ENCODE measurements at places on chromosomes 2 and 18. TPM values are rescaled to one million over a fixed set of nuclear protein-coding genes. Genes with fewer than 3 reads are reported as not detected.

The AQP12B gene
- not detected for polyA plus RNA-seq

The ACKR3 gene
- 3.8 TPM for polyA plus RNA-seq

The C1GALT1C1L gene
- polyA plus RNA-seq: 0.68 TPM

The LRRC30 gene
- not detected for polyA plus RNA-seq

The TMEM17 gene
- 4.1 TPM for polyA plus RNA-seq

The LOXHD1 gene
- polyA plus RNA-seq: 0.19 TPM

The SMAD4 gene
- 16.8 TPM for polyA plus RNA-seq

The MROH2A gene
- 1.6 TPM for polyA plus RNA-seq

The TCF7L1 gene
- 1.9 TPM for polyA plus RNA-seq

The RESP18 gene
- 0.16 TPM for polyA plus RNA-seq

The HOXD13 gene
- polyA plus RNA-seq: not detected

The KLHL41 gene
- 1.6 TPM for polyA plus RNA-seq

The CHN1 gene
- 7.5 TPM for polyA plus RNA-seq

The GALR1 gene
- 0.01 TPM for polyA plus RNA-seq

The CXCR4 gene
- 11.6 TPM for polyA plus RNA-seq

The FAHD2B gene
- polyA plus RNA-seq: 1.9 TPM

DNA sequence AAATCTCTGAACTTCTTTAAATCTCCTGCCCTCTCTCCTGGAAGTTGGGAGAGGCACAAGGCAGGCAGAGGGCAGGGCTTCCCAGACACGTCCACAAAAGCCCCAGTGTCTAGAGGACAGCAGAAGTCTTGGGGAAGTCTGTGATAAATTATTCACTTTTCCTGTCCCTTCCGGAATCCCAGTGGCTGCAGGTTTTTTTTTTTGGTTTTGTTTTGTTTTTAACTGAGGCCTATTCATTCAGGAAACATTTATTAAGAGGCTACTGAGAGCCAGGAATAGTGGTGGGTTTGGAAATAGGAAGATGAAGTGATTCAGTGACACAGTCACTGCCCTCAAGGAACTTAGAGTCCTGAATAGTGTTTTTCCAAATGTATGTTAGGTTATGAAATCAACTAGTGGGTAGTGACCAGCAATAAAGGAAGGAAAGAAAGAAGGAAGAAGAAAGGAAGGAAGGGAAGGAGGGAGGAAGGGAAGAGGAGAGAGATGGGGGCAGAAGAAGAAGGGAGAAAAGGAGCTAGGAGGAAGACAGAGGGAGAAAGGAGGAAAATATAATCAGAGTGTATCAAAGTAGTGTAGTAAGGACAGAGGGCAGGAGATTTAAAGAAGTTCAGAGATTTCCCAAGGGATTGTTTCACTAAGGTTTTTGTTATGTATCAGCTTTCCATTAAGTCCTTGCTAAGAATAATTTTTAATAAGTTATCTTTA is 98.9 kb upstream of the ZFP36L2 start:
- DNase-seq: no peak

DNA sequence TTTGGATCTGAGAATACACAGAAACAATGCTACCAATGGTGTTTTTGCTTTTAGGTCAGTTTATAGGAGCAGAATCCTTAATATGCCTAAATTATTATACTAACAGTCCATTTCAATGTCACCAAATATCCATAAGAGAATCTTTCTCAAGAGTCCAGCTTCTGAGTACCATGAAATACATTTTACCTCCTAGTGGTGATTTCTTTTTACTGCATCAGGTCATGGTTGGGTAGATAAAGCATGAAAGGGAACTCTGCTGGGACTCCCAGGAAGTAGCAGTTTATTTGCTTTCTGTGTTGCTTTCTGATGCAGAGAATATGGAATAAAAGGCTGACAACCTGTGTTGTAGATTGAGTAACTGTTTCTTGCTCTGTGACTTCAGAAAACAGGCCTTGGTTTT is 115.6 kb downstream of the PPP1R1C start:
- no peak for DNase-seq

DNA sequence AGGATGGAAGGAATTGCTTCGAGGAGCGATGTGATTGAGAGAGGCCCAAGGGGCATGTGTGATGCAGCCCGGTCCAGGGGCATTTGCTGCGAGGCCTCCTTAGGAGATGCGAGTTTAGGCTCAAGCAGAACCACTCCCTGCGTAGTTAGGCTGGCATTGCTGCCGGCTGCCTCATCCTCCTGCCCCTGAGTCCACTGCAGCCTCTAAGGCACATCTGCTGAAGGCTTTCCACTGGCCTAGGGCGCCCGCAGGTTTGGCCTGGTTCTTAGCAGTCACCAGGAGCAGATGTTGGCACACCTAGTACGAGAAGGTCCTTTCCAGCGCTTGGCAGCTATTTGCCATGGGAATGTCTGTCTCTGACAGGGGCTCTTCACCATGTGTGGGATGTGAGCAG is 20.7 kb downstream of the INPP5D start:
- DNase-seq: no peak

GRCh38 chr2:85772019-85772745 is 18.4 kb downstream of the ATOH8 start:
- peak; percentile 63 for DNase-seq

GRCh38 chr2:182763311-182763912 is 47.4 kb downstream of the DNAJC10 start:
- peak; percentile 49 for DNase-seq

GRCh38 chr2:85156153-85156552 is 23.0 kb downstream of the TCF7L1 start:
- no peak for DNase-seq

GRCh38 chr18:30177056-30177455 is 865.5 kb downstream of the DSC3 start:
- no peak for DNase-seq

DNA sequence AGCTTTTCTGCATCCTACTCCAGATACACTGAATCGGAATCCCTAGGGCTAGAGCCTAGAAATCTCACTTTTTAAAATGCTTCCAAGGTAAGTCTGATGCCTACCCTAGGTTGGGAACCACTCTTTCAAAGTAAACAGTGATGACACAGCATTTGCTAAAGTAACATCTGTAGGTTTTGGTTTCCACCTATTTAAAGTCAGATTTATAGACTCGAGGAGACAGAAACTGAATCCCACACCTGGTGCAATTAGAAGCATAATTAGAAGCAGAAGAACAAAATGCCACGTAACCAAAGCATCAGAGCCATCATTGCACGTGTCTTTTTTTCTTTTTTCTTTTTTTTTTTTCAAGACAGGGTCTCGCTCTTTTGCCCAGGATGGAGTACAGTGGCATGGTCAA is 40.9 kb downstream of the PDK1 start:
- no peak for DNase-seq

DNA sequence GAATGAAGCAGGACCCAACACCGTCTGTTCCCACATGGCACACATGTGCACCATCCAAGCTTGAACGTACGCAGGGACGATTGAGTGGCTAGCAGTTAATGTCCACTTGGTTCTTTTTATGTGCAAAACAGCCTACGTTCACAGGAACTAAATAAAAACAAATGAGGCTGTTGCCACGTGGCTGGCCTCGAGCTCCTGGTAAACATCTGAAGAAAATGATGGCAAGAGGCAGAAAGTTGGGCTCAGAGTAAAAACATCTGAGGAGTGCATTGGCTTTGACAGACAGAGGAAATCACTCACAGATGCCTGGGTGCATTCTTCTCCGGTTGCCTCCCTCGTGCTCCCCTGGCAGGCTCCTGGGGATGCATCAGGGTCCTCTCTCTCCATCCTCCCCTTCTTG is 177.9 kb downstream of the NRP2 start:
- DNase-seq: no peak

DNA sequence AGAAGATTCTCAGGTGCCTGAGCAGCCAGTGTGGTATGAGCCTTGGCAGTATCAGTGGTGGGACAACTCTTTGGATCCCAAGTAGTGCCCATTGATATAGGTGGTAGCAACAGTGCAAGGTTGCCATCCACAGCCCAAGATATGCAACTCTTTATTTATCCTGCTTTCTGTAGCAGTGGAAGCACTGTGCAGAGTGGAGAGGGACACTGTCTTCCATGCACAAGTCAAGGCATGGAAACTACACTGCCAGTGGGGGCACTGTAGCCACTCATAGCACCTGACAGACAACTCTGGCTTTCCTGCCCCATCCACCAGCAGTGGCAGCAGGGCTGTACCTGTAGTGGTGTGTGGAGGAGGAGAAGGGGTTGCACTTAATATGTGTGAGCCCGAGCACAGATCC is 409.6 kb upstream of the TMEFF2 start:
- DNase-seq: no peak

GRCh38 chr18:3184275-3184963 is 35.3 kb downstream of the MYOM1 start:
- no peak for DNase-seq

- DNase-seq: no peak
These were observed 93.5 kb downstream of the NFATC1 start for GRCh38 chr18:79489051-79489898.

DNA sequence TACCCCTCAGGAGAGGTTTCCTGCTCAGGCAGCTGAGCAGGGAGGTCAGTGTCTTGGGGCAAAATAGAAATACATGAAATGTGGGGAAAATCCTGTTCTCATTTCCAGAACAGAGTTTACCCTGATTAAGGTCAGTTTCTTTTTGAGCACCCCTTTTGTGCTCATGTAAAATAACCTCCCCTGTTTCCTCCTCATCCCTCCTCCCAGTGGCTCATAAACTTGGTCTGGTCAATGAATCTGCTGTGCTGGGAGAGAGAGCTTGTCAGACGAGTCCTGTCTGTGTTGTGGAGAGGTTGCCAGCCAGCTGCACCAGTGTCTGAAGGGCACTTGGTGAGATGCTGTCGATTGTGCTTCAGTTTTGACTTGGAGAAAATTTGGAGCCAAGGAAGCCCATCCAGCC is 48.6 kb downstream of the NTSR2 start:
- DNase-seq: no peak

- DNase-seq: no peak
These were observed 237.3 kb downstream of the C1D start for GRCh38 chr2:67825476-67825875.

GRCh38 chr2:147538088-147538487 is 306.7 kb upstream of the ACVR2A start:
- no peak for DNase-seq

DNA sequence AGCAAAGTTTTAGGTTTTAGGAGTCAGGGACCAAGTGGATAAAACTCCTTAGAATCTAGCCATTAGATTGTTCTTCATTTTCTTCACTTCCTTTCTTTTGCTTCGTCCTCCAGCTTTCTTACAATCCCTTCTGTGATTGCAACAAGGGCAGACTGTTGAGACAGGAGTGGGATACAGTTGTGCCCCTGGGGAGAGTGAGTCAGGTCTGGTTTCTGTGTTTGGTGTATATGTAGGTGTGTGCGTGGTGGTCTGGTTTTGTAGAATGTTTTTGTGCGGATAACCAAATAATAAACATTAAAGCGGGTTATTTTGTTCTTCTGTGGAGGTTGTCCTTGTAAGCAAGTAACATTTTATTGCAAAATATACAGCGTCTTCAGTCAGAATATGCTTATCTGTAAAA is 7.3 kb downstream of the INSIG2 start:
- no peak for DNase-seq

DNA sequence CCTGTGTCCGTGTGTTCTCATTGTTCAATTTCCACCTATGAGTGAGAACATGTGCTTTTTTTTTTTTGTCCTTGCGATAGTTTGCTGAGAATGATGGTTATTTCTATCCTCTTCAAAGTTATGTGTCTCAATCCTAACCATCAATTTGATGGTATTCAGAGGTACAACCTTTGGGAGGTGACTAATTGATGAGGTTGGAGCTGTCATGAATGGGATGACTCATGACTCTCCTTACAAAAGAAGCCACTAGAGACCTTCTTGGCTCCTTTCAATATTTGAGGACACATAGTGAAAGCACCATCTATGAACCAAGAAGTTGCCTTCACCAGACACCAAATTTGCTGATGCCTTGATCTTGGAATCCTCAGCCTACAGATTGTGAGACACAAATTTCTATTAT is 677.1 kb upstream of the DDX18 start:
- no peak for DNase-seq

- no peak for DNase-seq
These were observed 9.3 kb upstream of the PTMA start for GRCh38 chr2:231699006-231699405.

- DNase-seq: no peak
These were observed 29.8 kb downstream of the B3GNT7 start for GRCh38 chr2:231425291-231425810.

- no peak for DNase-seq
These were observed 1.7 kb downstream of the CYP1B1 start for GRCh38 chr2:38074058-38074763.

DNA sequence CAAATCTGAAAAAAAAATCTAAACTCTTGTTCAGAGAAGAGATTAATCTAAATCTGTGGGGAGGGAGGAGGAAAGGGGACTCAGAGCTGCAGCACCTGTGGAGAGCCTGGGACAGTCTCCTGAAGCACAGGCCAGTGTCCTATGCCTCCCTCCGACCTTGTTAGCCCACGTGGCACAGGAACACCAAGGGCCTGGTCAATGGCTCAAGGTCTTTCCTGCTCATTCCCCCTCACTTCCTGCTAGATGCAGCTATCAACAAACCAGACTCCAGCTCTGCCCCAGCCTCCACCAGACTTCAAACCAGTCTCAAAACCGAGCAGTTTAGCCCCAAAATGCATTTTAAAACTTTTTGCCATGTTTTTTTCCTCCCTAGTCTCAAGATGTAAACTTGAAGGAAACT is 20.1 kb upstream of the SULT1C3 start:
- peak; percentile 31 for DNase-seq

DNA sequence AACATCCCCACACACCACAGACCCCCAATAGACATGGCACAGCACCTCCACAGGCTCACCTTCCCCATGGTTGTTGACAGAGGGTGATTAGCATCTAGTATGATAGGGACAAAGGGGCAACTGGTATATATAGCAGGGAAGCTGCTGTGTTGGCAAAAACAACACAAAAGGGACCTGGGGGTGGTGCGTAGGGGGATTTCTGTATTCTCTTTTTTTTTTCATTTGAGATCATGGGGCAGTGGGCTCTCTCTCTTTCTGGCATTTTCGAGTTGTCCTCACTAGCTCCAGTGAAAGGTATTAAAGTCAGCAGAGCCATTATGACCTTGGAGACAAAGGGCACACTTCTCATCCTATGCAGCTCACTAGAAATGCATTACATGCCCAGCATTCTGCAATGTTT is at the start of gene CRYGA:
Gene CRYGA (minus strand): TSS at position 101 of the 400 bp plus-strand sequence. CDS start 33 bp downstream, at position 68.
- DNase-seq: no peak

DNA sequence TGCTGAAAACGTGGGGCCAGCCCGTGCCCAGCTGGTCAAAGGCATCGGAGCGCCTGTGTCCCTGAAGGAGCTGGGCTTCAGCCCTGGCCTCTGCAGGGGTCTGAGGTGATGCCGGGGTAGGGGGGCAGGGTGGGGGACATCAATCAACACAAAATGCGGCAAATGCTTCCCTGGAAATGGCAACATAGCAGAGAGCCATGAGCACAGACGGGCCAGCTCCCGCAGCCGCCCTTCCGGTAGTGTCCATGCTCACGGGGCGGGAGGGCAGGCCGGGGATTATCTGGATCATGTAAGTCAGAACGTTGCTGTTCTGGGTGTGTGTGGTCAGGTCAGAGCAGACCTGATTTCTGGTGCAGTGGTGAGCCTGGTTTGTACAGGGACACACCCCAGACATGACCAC is 56.5 kb upstream of the TWIST2 start:
- DNase-seq: no peak

DNA sequence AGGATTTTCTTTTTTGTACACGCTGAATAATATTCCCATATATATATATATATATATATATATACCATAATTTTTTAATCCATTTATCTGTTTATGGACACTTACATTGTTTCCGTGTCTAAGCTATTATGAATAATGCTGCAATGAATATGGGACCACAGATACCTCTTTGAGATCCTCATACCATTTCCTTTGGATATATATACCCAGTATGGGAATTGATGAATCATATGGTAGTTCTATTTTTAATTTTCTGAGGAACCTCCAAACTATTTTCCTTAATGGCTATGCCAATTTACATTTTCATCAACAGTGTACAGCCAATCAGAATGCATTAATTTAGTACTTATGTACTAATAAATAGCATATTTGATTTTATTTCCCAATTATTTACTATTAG is 53.1 kb downstream of the MERTK start:
- no peak for DNase-seq

Measured in small intestine (tissue), 16 donors.